NCI-H2107 (cell line): ENCODE measurements at places on chromosomes 4 and X.

GRCh38 chr4:4763822-4764557 is 95.5 kb upstream of the MSX1 start:
- DNase-seq, result no peak

GRCh38 chrX:77755561-77755960 is 30.5 kb downstream of the ATRX start:
- DNase-seq, result no peak

GRCh38 chr4:8874896-8875680 is 3.4 kb upstream of the HMX1 start:
- DNase-seq, result no peak

- DNase-seq, result no peak
Measured at GRCh38 chr4:13092702-13093101, 391.4 kb downstream of the RAB28 start.

- no peak for DNase-seq
Measured at GRCh38 chr4:7361280-7361895, 73.3 kb downstream of the PSAPL1 start.

DNA sequence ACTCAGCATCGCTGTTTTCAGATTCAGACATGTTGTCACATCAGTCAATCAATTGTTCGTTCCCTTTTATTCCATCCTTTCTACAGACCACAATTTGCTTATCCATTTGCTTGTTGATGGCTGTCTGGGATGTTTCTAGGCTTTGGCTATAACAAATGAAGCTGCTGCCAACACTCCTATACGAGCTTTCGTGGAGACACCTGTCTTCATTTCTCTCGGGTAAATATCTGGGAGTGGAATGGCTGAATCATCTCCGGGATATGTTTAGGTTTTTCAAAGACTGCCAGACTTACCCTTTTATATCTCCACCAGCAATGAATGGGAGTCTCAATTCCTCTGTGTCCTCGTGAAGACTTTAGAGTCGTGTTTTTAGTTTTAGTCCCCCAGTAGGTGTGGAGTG is 118.9 kb downstream of the SORCS2 start:
- no peak for DNase-seq

GRCh38 chrX:124016825-124017224 is 55.3 kb downstream of the STAG2 start:
- DNase-seq, result no peak

DNA sequence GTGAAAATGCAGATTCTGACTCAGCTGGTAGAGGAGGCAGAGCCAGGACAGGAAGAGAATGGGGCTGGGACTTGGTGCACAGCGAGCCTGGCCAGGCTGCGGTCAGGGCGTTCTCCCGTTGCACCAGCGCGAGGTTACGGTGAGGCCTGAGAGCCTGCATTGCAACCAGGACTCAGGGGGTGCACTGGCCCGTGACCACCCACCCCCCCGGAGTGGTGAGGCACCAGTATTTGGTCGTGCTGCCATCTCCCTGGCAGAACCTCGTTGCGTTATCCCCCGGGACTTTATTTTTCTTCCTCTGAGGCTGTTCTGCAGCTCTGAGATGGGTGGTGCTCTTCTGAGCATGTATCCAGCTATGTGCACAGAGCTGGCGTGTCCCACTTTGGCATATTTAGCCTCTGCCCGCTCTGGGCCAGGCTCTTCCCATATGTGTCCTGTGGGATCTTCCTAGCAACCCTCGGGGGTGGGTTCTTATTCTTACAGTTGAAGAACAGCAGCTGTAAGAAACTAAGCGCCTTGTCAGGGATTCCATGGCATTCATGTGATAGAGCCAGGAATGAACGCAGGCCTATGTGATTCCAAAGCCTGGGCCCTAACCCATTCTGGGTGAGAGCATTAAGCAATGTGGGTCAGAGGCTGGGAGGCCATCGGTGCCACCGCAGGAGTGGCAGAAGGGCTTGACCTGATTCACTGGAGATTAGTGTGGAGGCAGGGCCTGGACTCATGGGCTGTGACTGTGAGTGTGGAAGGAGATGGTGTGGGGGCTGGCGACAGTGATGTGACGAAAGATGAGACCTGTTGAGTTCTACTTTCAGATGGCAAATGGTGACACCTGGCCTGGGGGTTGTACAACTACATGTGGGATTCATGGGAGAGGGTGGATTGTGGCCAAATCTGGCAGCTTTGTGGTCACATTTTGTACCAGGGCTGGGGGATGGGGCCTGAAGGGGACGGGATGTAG is 3.1 kb downstream of the TADA2B start:
- no peak for DNase-seq

DNA sequence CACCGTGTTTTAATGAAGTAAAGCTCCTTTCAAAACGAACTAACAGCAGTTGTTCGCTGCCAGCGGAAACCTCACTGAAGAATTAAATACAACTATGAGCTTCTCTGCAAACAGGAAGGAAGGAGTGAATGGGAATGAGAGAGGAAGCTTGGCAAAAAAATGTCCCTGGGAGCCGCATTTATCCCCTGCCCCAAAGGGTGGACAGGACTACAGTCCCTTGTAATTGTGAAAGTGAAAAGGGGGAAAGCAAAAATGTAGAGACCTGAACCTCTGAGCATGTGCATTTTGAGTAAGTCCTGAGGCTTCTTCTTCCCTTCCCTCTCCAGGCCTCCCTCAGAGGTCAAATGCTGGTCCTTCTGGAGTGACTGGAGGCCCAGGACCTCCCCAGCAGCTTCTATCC is 53.8 kb upstream of the BMP2K start:
- DNase-seq, result no peak

DNA sequence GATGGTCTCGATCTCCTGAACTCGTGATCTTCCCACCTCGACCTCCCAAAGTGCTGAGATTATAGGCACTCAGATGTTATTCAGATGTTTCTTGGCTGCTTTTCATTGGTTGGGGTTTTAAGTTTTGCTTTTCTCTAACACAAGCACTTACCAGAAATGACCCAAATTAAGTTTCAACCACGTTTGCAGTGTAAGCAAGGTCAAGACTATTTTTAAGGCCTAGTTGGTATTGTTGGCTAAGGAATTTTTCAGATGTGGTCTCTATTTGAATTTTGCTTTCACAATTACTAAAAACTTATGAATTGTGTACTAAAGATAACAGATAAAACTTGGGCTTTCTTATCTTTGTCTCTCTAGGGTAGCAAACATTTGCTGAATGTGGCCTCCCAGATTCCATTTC is 1756.9 kb upstream of the TENM3 start:
- DNase-seq, result no peak

DNA sequence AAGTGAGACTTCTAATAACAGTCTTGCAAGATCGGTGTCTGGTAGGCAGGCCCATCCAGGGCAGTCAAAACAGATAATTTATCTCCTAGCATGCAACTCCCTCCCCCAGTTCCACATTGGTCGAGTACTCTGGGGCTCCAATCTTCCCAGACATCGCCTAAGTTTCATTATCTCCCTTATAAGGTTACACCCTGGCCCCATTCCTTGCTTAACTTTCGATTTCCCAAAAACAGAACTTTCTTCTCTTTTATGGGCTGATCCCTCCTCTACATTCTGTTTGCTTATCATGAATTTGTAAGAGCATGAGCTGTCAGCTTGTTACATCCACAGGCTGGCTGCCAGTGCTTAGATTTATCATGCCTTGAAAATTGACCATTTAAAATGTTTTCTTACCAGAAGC is 471.3 kb downstream of the TECRL start:
- no peak for DNase-seq

DNA sequence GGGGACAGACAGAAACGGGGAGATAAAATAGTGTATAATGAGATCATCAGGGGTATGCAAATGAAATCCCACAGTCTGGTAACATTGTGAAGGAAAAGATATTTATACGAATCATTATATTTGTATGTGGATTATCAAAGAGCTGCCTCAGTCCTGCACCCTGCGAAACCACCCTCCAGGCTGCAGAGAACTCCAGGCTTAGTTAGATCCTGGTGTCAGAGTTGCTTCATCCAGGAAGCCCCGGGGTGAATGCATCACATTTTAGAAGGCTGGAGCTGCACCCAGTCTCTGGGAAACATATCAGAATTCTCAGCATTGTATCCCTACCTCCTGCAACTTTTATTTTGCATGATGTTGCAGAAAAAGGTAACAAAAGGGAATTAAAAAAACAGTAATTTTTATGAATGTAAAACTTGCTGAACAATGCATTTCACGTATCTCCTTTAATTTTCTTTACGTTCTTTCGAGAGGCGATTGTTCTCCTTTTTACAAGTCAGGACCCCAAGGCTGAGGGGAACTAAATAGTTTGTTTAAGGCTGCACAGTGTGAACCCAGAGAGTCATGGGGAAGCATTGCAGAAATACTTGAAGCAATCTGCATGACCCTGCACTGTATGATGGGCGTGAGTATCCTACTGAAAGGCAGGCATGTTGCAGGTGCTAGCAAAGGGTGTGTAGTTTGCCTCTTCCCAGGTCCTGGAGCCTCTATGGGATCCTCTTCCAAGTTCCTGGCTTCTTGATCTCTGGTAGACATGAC is 299.5 kb upstream of the CLNK start:
- DNase-seq, result no peak

GRCh38 chrX:46459603-46460002 is 85.6 kb downstream of the ZNF674 start:
- no peak for DNase-seq

DNA sequence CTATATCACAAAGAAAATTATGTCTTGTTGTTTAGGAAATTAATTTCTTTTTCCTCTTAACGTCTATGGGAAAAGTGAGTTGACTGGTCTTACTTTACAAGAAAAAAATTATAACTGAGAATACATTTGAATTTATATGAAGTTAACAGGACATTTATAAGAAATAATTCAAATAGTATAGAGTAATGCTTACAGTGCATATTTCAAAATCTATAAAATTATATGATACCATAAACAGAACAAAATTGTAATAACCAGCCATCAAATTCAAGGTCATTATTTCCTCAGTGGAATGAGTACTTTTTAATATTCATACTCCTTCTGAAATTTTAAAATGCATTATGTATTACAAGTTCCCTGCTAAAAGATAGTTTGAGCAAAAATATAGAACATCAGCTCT is 884.5 kb downstream of the TECRL start:
- DNase-seq, result no peak

DNA sequence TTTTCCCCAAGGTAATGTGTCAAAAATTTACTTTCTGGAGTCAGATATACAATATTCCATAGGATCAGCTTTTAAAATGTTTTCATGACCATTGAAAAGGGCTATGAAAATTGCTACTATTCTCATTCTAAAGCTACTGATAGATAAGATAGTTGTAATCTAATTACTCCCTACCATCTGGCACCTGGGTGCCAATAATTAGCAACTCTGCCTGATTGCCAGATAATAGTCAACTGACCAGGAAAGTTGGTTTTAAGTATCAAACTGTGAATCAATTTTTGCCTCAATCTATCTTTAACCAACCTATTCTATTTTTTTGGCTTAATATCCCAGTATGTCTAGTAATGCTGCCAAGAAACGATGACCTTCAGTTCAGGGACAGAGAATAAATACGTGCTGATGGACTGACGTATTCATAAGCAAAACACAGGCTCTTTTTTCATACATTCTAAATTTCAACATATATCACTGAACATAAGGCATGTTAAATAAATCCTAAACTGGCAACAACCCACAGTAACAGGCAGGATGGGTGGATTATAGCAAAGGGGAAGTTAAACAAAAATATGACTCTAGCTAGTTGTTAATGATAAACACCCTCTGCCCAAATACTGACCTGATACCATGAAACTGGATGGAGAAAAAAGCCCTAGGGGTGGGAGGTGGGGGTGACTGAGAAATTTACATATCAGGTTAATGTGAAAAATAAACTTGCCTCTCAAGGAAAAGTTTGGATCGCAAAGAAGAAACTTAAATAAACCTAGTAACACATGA is 18.2 kb downstream of the SH3RF1 start:
- DNase-seq, result no peak
